ENCODE measurements at places on chromosomes 3 and 15.

- no peak for DNase-seq
Measured at GRCh38 chr3:19961960-19962359, 15.1 kb downstream of the RAB5A start.

DNA sequence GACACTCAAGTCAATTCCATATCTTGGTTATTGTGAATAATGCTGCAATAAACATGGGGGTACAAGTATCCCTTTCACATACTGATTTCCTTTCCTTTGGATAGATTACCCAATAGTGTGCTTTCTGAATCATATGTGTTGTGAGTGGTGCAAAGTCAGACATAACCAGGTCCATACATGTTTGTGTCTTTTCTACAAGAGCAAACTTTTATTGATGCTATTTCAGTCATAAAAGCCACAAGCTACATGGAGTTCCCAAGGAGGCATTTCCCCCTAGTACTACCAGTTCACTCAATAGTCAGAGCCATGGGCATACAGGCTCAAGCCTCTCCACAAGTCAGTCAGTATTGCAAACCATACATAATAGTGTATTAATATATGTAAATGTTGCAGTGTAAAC, 10.1 kb downstream of the CEP63 start:
- no peak for DNase-seq

DNA sequence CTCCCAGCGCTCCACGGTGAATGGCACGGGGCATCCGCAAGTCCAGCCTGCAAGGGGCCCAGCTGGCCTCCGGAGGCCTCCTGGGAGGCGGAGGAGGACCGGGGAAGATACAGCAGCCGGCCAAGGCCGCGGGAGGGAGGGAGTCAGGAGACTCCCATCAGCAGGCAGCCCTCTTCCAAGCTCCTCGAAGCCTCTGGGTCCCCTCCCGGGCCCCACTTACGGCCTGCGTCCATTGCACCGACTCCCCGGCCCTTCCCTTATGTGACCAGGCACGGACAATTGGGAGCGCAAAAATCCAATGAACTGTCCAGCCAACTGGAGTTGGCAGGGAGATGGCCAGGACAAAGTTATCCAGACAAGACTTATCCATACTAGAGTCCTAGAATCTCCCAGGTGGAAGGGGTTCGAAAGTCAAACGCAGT, 668 bp downstream of the MFGE8 start:
- no peak for DNase-seq

DNA sequence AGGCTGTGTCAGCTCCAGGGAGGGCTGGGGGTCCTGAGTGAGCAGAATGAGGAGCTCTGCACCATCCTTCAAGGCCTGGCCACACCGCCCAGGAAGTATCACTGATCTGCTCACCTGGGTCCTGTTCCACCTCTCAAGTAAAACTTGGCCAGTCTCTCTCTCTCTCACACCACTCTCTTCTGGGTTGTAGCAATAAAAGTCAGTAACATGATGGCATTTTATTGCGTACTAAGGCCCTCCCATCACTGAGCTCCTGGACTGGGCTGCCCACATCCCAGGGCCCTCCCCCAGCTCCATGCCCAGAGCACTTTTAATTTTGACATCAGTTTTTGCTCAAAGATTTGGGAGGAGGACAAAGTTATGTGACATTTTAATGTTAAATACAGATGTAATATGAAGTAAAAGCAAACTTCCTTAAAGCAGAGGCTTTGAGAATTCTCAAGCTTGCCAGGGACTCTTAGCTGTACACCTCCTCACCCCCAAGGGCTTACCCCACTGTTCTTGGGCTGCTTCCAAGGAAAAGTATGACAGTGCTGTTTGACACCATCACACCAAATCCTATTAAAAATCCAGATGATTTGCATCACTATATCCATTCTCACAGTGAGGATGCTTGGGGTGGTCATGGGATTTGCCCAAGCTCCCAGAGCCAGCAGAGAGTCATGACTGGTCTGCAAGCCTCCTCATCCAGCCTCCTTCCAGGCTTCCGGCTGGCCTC, 105.1 kb upstream of the SLCO2A1 start:
- no peak for DNase-seq

DNA sequence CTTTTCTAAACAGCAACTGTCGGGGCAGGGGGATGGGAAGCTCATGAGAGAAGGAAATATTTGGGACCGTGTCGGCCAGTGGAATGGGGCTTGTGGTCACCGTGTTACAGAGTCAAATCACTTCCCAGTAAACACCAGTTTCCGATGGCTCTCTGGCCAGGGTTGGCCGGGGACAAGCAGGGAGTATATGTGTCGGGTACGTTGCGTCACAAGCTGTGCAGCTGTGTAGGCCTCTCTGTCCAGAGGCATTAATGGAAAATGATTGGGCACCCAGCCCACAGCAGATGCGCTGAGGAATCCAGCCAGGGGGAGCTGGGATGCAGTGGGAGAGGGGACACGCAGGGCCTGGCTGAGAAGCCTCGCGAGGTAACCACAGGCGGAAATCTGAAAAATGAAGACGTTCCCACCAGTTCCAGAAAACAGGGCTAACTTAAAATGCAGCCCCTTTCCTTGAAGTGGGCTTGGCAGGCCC, 15.8 kb upstream of the ALDH1A3 start:
- no peak for DNase-seq

- DNase-seq: no peak
Measured at GRCh38 chr3:58480309-58480708, 11.6 kb upstream of the KCTD6 start.

- DNase-seq: no peak
Measured at GRCh38 chr15:43516801-43517353, 531 bp upstream of the MAP1A start.

DNA sequence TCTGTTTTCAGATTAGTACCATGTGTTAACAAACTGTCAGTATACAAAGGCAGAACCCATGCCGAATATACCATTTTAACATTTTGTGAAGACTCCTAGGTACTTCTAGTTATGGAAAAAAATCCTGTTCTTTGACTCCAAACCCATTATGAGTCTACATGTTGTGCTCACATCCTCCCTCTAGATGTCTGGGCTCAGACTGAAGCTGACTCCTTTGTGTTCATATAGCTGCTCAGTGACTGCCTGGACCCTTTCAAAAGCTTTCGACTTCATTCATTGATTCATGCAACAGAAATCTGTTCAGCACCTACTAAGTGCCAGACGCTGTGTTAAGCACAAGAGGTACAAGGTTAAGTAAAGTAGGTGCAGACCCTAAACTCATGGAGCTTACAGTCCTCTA, 60.5 kb downstream of the MEGF11 start:
- no peak for DNase-seq

- peak; percentile 47 for DNase-seq
Measured at GRCh38 chr3:195900436-195901355, 7.7 kb downstream of the TNK2 start.

- DNase-seq: no peak
Measured at GRCh38 chr15:100234158-100235029, 107.4 kb downstream of the ADAMTS17 start.

- no peak for DNase-seq
Measured at GRCh38 chr3:196356556-196356955, 18.4 kb upstream of the TM4SF19 start.
